Lower lobe of right lung (tissue), 2 donors: ENCODE measurements at places on chromosomes 11 and 22. TPM values are rescaled to one million over a fixed set of nuclear protein-coding genes. Genes with fewer than 3 reads are reported as not detected.

Gene RAB3IL1
- 11.4 TPM for total RNA-seq

Gene PARVB
- total RNA-seq: 44.7 TPM

GRCh38 chr11:96237766-96238266 lies 105.2 kb downstream of the MAML2 start:
- no peak for DNase-seq

DNA sequence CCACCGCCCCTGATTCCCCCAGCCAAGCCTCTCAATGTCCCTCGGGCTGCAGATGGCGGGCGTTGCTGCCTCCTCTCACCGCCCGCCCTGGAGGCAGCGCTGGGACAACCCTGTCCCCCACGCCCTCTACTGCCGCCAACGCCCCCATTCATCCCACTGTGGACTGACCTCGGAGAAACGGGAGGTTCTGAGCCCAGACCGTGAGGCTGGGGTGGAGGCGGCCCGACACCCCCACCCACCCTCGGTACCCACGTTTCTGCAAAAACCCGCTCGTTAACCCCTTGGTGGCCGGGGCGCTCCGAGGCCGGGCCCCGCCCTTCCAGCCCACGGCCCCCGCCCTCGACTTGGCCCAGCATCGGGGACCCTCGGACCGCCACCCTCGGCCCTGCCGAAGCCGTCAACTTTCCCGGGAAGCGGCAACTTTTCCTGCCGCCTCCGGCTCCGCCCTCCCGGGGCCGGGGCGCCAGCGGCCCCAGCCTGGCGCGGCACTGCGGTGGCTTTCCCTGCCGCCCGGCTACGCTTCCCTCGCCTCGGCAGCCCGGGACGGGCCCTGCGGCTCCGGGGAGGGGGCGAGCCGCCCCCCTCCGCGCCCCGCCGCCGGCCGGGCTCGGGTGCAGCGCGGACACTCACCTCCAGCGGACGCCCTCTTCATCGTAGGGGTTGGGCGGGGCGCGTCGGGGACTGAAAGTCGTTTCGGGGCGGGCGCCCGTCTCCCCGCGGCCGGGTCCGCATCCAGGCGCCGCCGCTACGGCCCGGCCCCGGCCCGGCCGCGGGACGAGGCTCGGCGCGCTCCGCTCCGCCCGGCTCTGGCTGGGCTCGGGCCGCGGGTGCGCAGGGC lies 458 bp downstream of the RTN4R start:
- peak; percentile 69 for DNase-seq

DNA sequence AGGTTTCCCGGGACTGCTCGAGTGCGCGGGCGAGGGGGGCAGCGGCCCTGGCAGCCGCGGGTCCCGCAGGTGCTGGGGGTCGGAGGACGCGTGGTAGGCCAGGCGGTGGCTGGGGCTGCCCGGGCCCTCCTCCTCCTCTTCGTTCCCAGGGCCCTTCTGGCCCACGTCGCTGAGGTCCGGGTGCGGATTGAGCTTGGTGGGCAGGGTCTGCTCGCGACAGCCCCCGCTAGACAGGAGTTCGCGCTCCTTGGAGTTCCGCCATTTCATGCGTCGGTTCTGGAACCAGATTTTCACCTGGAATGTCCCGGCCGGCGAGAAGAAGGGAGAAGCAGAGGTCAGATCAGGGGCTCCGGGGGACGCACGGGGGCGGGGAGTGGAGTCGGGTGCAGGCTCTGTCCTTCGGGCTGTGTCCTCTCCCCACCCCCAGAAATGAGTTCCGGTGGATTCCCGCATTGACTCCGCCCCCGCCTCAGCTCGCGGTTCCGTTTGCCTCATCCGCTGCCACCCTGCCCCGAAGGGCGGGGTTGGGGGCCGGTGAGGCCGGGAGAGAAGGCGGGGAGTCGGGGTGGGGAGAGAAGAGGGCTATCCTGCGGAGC lies 3.9 kb downstream of the DBX1 start:
- DNase-seq: no peak

- no peak for DNase-seq
Observed at GRCh38 chr22:16970446-16970845, 37.6 kb downstream of the GAB4 start.

GRCh38 chr11:83205608-83206185 lies 12.2 kb downstream of the ANKRD42 start:
- no peak for DNase-seq

GRCh38 chr22:43050995-43051394 lies 36.0 kb upstream of the PACSIN2 start:
- no peak for DNase-seq
